Fibroblast of skin of left quadriceps (primary cell): ENCODE measurements at places on chromosomes 11 and 22.

- DNase-seq: no peak
Observed at GRCh38 chr11:32318071-32319055, 117.0 kb downstream of the WT1 start.

- peak; percentile 84 for DNase-seq
Observed at GRCh38 chr11:96333191-96333719, 9.7 kb downstream of the MAML2 start.

GRCh38 chr11:120884154-120885020, 139.5 kb upstream of the TBCEL start:
- DNase-seq: no peak

- no peak for DNase-seq
Observed at GRCh38 chr22:49685116-49685515, 142.6 kb downstream of the BRD1 start.

DNA sequence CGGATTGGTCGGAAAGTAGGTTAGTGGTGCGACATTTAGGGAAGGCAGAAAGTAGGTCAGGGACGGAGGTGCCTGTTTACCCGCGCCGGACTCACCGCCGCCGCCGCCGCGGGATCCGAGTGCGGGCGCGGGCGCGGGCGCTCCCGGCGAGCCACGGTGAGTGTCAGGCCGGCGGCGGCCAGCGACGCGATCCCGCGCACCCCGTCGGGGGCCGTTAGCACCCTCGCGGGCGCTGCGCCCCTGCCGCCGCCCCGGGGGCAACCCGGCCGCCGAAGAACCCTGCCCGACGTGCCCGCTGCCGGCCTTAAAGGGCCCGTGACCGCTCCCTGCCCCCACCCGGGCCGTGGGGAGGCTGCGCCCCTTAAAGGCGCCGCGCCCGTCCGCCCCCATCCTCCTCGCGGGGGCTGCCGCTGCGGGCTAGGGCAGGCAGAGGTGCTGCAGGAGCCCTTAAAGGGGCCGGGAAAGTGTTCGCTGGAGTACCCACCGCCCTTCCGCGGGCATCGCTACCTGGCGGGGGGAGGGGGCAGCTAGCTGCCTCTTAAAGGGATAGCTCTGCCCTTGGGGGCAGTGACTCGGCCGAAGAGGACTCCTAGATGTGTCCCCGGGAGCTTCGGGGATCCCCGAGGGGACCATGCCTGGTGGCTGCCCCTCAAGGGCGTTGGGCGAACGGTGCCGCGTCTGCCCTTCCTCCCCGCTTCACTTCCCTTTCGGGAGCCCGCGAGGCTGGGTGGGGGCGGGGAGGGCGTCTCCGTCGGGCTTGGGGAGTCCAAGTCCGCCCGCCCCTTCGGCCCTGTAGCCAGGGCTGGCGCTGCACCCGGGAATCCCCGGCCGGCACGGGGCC, at the start of gene BMAL1:
TSS of gene BMAL1 (plus strand) at position 23 of the 841 bp plus-strand sequence. CDS start 76,519 bp downstream, outside the sequence.
- no peak for DNase-seq

DNA sequence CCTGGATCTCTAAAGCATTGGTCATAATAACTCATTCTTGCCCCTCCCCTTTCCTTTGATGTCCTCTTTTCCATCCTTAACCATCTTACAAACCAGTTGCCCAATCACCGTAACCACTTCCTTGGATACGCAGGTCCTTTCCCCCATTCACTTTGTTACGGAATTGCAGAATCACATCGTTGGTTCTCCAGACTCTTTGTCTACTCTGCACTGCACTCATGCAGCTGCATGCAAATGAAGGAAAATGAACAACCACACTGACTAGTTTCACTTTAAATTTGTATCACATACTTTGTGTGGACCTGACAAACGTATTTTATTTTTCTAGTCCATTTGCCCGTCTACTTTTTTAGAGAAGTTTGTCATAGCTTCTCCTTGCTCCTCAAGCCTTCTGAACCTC, 69.9 kb downstream of the SLC5A12 start:
- no peak for DNase-seq

DNA sequence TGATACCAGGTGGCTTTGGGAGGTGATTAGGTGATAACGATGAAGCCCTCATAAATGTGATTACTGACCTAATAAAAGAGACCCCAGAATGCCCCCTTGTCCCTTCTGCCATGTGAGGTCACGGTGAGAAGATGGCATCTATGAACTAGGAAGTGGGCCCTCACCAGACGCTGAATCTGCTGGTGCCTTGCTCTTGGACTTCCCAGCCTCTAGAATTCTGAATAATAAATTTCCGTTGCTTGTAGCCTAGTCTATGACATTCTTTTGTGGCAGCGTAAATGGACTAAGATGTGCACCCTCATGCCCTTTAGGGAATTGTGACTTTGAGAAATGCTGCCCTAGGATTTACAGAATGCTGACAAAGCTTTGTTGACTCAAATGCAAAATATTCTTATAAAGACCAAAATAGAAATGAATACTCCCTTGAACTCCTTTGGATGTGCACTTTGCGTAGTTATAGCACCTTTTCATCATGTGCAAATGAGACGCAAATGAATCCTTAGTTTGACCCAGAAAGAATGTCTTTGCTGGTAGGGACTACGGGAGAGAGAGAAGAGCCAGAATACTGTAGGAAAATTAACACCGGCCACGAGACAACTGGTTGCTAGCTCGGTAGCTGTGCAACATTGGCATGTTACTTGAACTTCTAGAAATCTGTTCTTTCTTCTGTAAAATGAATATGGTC, 24.8 kb upstream of the EHF start:
- no peak for DNase-seq

- DNase-seq: no peak
Observed at GRCh38 chr22:23395530-23396361, 184.3 kb downstream of the IGLL1 start.

DNA sequence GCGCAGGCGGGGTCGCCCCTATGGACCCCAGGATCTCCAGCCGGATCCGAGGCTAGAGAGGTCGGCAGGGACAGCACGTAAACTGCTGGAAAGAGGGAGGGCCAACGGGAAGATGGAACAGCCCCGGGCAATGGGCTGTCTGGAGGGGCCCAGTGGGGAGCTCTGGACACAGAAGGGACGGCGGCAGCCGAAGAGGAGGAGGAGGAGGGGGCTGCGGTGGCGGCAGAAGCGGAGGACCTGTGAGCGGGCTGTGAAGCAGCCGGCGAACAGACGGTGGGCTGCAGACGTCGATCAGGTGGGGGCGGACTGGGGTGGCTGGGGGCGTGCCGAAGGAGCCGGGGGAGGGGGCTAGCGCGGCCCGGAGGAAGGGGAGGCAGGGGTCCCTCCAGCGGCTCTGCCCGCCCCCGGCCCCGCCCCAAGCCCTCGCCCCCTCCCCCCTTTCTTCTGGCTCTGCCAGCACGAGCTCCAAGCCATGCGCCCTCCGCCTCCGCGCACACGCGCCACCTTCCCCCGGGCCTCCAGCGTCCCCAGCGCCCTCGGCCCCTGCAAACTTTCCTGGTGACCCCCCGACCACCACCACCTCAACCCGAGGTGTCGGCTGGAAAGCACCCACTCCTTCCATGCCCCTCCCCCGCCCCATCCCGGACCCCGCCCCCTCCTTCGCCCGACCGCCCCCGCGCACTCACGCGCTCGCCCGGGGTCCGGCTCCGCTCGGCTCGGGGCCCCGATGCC, 432 bp downstream of the TNKS1BP1 start:
- no peak for DNase-seq

DNA sequence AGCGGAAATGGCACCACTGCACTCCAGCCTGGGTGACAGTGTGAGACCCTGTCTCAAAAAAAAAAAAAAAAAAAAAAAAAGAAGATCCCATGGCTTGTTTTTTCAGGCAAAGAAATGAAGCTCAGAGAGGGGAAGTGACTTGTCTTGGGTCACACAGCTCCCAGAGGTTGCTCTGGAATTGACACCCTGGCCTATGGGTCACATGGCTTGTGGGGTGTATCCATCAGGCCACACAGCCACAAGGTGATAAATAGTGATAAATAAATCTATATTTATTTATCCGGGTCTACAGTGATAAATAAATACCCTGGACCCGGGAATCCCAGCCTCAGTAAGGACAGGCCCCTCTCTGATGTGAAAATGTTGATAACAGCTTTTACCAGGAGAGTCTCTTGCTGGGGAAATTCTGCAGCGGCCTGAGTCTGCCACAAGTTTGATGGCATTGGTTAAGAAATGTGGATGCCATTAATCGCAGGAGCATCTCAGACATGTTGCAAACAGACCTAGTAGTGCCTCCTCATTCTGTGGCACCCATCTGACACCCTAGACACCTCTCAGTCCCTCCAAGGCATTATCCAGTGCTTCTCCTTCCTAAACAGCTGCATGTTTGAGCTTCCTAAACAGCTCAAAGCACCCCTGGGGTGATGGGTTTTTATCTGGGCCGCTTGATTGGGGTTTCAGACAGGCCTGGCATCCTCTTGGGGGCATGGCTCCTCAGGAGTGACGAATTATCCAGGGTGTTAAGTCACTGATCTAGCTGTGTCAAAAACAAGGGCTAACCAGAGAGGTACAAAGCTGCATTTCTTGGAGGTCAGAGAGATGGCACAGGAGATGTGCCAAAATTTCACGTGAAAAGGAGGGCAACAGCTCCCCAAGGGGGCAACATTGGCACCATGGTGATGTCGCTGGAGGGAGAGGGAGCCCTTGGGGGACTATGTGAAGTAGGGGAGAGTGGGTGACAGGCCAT, 1.9 kb upstream of the EMID1 start:
- DNase-seq: no peak

DNA sequence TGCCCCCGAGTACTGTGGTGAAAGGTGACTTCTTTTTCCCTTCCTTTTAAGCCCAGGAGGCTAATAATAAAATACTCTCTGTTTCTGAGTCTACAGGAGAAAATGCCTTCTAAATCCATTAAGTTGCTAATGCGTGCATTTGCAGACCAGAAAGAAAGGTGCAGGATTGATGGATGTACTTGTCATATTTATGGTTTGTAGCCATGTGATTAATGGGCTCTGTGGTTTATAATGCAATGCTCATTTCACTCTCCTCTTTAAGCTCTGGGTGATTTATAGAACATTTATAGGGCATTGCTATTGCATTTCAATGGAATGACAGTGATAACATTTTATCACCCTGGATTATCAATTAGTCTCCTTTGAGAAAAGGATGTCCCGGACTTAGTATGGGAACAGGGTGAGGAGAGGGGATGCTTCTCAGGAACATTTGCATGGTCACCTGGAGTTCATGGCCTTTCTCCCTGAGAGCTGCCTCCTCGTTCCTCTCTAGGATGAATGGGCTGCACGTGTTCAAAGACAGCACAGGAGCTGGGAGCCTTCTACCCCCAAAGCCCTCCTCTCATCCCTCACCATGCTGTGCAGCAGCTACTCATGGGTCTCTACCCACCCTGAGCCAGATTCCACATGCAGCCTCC, 82.8 kb upstream of the HMGXB4 start:
- DNase-seq: no peak

GRCh38 chr11:15723966-15724365, 609.2 kb downstream of the INSC start:
- DNase-seq: no peak

DNA sequence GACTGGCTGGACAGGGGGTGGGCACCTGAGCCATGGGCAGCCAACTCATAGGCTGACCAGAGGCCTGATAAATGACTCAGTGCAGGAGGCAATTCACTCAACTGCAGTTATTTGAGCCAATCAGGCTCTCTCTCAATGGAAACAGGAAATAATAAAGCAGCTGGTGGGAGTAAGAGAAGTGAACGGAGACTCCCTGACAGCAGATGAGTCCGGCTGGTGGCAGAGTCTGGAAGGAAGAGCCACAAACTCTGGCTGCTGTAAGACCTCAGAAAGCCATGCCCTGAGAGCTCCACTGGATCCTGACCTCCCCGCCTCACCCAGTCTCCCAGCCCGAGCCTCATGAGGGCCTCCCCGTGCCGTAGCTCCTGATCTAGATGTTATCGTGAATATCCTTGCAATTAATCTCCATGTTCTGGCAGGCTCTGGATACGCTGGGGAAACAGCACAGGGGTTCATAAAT, 69.8 kb downstream of the TRIM29 start:
- peak; percentile 19 for DNase-seq

GRCh38 chr11:76469141-76469540, 24.3 kb downstream of the EMSY start:
- DNase-seq: no peak

- no peak for DNase-seq
Observed at GRCh38 chr11:22869325-22869724, 9.1 kb upstream of the CCDC179 start.

DNA sequence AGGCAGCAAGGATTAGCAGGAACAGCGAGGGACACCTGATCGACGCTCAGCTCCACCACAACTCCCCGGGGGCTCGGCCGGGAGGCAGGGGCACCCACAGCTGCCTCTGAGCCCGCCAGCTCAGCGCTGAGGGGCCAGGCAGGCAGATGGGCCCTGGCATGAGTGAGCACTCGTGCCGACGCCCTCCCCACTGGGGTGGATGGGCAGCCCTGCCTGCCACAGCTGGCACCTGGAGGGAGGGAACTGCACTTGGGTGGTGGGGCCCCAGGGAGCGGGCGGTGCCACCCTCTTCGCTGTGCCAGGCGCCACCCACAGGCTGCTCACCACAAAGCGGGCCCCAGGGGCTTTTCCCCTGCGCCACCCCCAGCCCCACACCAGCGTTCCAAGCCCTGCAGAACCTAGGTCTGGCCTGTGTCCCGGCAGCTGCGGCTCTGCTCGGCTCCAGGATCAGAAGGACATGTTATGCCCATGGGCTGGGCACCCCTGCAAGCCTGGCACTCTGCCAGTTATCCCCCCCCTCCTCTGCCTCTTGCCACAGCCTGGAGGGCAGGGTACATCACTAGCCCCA, 28.8 kb downstream of the WNT7B start:
- DNase-seq: no peak

DNA sequence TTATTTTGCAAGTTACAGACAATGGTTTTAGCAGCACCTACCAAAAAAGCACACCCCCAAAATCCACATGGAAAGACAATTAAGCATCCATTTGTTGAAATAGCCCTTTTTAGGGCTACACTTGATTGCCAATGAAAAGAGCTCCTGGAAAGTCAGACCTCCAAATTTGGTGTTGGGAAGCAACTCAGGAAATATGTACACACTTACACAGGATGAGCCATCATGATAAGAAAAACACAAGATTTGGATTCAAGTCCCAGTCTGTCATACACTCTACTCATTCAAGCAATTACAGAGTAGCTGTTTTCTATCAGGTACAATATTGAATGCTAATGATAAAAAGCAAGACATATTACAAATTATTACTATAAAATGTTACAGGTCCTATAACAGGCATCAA, 31.5 kb downstream of the FAM168A start:
- DNase-seq: no peak

DNA sequence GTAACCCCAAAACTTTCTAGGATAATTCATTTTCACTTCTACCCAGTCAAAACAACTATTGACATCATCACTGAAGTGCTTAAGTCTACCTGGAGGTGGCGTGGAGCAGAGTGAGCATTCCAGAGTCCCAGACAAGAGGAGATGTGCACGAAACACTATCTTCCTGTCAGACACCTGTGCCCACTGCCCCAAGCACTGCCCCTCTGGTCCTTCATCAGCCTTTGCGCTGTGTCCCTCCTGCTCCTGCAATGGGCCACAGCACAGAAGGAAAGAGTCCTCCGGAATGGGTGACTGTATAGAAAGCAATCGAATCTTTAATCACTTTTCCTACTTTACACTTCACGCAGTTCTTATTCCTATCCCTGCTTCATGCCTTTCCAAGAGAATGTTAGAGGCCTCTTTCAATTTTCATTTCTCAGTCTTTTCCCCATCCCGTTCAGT, 512 bp upstream of the GRIA4 start:
- no peak for DNase-seq

GRCh38 chr11:122775675-122776271, 62.5 kb upstream of the CRTAM start:
- DNase-seq: no peak
